ENCODE measurements at places on chromosomes 16 and 17. TPM values are rescaled to one million over a fixed set of nuclear protein-coding genes. Genes with fewer than 3 reads are reported as not detected.

DNA sequence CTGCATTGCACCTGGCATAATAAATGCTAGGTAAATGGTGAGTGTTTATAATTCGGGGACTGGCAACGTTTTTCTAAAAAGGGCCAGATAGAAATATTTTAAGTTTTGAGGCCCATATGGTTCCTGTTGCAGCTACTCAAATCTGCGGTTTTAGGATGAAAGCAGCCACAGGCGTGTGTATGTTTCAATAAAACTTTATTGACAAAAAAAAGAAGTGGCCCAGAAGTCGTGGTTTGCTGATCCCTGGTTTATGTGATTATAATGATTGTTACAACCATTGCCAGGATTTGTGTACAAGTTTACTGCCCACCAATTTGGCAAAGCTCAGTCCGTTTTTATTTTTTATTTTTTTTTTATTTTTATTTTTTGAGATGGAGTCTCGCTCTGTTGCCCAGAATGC, 536.1 kb downstream of the XYLT1 start:
- H3K27me3 ChIP-seq, result peaks cover 4% of the 10 kb centered on the region
- no peak overlapping the region for H3K27ac ChIP-seq
- DNase-seq, result no peak

GRCh38 chr16:29891525-29892457, 7.6 kb downstream of the SEZ6L2 start:
- H3K27ac ChIP-seq, result no peak overlapping the region
- no peak for DNase-seq
- no peaks in the 10 kb centered on the region for H3K4me1 ChIP-seq
- no peaks in the 10 kb centered on the region for H3K36me3 ChIP-seq
- peaks cover 8% of the 10 kb centered on the region for H3K27me3 ChIP-seq

GRCh38 chr17:55200904-55201303, 63.9 kb upstream of the HLF start:
- no peaks in the 10 kb centered on the region for H3K4me1 ChIP-seq
- no peak overlapping the region for H3K27ac ChIP-seq
- no peak overlapping the region for H3K4me3 ChIP-seq
- peaks cover 17% of the 10 kb centered on the region for H3K27me3 ChIP-seq

GRCh38 chr16:70688246-70688742, 2.4 kb upstream of the MTSS2 start:
- H3K27me3 ChIP-seq, result peaks cover 11% of the 10 kb centered on the region
- H3K36me3 ChIP-seq, result no peaks in the 10 kb centered on the region
- no peak overlapping the region for H3K4me3 ChIP-seq
- no peak for DNase-seq

- H3K27ac ChIP-seq, result no peak overlapping the region
- H3K4me1 ChIP-seq, result peaks cover 18% of the 10 kb centered on the region
- no peaks in the 10 kb centered on the region for H3K27me3 ChIP-seq
- no peak overlapping the region for H3K4me3 ChIP-seq
- peaks cover 33% of the 10 kb centered on the region for H3K36me3 ChIP-seq
- no peak for DNase-seq
Measured at GRCh38 chr16:69345923-69346322, 5.7 kb downstream of the TMED6 start.

DNA sequence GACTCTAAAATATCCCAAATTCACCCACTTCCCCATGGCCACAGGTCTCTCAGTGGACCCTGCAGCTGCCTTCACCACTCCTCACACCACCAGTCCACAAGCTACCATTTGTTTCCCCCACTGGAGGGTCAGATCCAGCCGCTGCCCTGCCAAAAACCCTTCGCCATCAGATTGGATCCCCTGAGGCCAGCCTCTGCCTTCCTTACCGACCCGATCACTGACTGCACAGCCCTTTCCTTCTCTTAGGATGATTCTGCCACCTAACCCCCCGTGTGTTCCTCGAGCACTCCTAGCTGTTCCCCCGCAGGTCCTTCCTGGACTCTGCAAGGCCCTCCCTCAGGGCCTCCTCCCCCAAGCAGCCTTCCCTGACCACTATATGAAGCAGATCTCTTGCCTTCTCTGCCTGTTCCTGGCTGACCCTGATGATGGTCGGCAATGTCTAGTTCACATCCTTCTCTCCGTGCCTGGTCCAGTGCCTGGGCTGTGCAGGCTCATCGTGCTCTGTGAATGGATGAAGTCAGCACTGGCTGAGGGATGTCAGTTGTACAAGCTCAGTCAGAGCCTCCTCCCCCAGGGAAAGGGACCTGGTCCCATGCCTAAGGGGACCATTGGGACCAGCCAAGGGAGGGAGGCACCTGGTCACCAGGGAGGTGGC, 46.0 kb downstream of the CPNE2 start:
- peaks cover 75% of the 10 kb centered on the region for H3K4me1 ChIP-seq
- peak overlapping the region; percentile 68 for H3K27ac ChIP-seq
- no peaks in the 10 kb centered on the region for H3K36me3 ChIP-seq
- no peaks in the 10 kb centered on the region for H3K27me3 ChIP-seq

DNA sequence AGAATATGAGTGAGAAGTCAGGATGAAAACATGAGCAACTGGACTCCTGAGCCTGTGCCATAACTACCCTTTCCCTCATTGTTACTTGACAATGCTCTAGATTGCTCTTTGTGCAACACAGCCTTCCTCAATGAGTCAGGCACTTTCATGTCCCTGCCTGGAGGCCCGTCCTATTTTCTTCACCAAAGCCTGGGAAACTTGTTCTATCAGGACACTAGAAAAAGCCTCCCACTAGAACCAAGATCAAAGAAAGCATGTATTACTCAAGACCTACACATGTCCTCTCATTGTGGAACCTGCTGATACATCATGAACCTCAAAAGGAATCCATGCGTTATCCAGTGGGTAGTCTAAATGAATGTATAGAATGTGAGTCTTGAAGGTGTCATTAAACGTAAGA, 624.5 kb downstream of the TOX3 start:
- no peak for DNase-seq
- no peak overlapping the region for H3K27ac ChIP-seq
- H3K4me1 ChIP-seq, result no peaks in the 10 kb centered on the region
- no peak overlapping the region for H3K4me3 ChIP-seq

GCGR gene
- total RNA-seq, result not detected

TCAP gene
- total RNA-seq, result 2.1 TPM

CCL5 gene
- 68.7 TPM for total RNA-seq

Data from activated CD4-positive, alpha-beta T cell treated with anti-CD3 and anti-CD28 coated beads, Interleukin-2, amount 10 ng/mL, durations not matched to agents 7 days and 5 days (primary cell).